Left kidney (tissue), 8 donors: ENCODE measurements at places on chromosomes 7 and 10. TPM values are rescaled to one million over a fixed set of nuclear protein-coding genes. Genes with fewer than 3 reads are reported as not detected.

GRCh38 chr7:4774658-4775249 lies 669 bp upstream of the AP5Z1 start:
- DNase-seq: no peak

DNA sequence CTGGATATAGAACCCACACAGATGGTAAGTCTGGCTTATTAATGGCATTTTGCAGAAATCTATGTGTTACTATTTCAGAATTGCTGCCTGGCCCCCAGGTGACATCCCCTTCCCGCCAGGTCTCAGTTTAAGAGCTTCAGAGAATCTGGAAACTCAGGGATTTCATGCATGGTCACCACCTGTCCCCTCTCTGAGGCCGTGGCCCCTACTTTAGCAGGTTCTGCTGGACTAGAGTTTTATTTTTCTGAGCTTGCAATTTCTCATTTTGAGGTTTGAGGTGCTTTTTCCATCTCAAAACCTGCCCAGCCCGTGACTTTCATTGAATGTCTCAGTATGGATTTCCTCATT lies 24.7 kb upstream of the GJD4 start:
- DNase-seq: no peak

DNA sequence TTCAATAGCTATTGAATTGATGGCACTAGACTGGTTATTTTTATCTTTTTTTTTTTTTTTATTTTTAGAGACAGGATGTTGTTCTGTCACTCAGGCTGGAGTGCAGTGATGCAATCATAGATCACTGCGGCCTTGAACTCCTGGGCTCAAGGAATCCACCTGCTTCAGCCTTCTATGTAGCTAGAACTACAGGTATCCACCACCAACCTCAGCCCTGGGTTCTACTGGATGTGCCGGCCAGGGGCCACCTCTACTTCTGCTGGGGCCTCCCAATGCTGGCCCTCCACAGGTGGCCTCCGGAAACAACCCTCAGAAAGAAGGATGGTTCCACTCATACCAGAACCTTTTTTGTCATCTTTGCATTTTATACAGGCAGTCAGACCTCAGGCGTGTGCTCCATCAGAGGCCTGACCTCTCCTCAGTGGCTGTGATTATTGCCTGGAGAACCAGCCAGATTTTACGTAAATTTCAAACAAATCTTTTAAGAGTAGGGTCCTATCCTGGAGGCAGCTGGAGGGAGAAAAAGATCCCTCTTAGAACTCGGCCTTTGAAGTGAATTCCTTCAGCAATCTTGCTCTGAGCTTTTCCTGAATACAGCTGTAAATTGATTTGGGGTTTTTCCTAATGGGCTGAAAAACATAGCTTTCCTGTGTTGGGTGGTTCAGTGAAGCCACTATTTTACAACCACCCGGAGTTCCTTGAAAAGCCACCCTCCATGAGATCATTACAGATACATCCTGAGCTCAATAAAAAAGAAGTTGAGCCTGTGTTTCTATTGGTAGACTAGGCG lies 110.0 kb downstream of the SPAG6 start:
- no peak for DNase-seq

DNA sequence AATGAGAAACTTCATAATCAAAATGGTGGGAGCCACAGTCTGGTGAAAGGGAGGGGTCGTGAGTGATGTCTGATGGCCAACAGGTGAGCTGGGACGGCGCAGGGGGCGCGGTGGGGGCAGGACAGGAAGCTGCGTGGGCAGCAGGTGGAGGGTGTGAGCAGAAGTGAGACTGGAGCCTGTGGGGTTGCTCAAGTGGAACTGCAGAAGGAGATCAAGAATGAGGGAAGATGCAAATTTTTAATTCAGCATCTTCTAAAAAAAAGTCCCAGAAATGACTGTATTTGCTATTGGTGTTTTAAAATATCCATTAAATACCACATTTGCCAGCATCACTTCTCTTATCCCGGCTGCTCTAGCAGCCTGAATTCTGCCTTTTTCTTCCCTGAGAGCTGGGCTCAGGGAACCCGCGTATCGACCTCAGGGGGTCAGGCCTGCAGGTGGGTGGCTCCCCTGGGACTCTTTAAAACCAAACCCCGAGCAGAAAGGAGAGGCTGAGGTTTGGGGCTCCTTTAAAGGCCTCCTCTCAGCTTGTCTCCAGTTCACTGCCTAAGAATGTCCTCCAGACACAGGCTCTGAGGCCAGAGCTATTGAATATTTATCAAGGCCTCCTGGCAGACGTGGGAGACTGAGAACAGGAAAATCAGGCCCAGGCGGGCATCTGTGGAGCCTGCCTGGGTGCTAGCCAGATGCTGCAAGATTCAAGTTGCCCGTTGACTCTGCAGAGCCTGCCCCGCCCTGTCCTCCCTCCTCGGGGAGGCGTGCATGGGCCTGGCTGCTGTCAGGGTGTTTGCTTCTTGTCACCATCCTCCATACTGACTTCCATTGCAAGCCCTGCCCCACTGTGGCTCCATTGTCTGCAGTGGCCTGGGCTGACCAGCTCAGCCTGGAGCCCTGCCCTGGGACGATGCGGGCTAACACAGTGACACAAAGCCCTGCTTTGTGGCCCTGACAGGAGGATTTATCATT lies 53.9 kb downstream of the SYPL1 start:
- DNase-seq: peak; percentile 49

GRCh38 chr7:76272851-76273497 lies 29.5 kb upstream of the HSPB1 start:
- DNase-seq: no peak

Gene TMEM229A
- polyA plus RNA-seq: 0.13 TPM

Gene WDR86
- 38.8 TPM for polyA plus RNA-seq

Gene DNAH11
- polyA plus RNA-seq: 3.3 TPM

Gene VGF
- polyA plus RNA-seq: 0.20 TPM

Gene OPALIN
- not detected for polyA plus RNA-seq
